Effector CD8-positive, alpha-beta T cell (primary cell): ENCODE measurements at places on chromosomes 6 and 20.

DNA sequence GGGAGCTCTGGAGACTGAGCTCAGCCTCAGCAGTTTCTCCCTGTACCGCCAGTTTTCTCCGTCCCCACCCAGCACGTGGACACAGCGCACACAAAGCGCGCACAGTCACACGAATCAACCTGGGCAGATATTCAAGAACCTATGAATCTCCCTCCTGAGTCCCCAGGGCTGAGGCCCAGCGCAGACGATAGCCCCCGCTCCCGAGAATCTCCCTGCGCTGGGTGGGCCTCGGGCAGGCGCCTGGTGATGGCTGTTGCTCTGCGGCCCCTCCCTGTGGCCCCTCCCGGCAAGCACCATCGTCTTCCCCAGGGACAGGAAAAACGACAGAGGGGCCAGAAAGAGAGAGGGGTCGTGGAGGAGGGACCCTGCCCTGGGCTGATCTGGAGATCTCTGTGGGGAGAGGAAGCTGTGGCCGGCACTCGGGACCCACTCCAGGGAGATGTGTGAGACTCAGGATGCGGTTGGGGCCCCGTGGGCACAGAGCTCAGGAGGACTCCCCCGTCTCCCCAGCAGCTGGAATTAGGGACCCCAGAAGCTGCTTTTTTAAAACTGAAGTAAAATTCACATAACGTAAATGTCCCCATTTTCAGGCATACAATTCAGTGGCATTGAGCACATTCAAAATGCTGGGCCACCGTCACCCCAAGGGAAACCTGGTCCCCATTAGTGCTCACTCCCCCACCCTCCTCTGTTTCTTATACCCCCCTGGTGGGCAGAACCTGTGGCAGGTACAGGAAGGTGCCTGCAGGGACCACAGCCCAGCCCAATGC lies 330.8 kb downstream of the TAF4 start:
- DNase-seq, result no peak

DNA sequence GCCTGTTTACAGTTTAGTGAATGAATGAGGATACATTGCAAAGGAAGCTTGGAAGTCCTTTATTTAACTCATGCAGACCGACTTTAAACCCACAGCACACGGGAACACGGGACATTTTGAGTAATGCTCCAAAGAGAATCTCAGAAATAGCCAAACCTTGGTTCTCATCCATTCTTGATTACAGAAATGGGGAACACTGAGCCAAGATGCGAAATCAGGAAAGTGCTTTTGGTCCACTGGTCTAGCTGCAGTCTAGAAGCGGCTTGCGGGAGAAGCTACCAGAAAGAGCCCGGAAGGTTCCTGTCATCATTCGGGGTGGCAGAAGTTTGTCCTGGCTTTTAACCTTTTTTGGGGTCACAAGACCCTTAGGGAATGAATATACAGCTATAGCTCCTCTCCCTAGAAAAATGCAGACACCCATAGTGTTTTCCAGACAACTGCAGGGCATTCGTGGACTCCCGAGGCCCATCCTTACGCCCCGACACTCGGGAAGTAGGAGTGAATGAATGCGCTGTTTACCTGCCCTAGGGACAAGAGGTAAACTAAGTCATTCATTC lies 475 bp upstream of the TMEM181 start:
- DNase-seq, result no peak

DNA sequence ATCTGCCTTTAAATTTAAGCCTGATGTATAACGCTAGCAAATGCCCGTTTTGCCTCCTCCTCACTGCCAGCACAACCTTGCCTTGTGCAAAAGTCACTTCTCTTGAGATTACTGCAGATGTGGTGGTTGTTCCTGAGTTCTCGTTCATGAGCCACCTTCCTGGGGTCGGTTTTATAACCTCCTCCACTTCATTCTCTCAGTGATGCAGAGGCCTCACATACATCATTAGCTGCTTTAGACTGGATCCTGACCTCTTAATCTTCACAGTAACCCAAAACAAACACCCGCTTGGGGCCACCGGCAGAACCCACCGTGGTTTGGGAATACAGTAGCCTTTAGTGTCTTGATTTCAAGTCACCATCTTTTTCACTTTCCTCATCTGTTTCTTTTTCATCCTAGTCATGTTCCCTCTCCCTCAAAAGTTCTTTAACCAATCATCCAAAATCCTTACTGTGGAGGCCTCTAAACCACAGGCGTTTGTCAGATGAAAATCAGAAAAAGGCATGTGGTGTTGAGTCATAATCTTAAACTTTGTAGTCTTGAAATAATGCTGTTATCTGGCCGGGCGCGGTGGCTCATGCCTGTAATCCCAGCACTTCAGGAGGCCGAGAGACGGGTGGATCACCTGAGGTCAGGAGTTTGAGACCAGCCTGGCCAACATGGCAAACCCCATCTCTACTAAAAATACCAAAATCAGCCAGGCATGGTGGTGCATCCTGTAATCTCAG lies 430.3 kb upstream of the SOX4 start:
- DNase-seq, result no peak

- no peak for DNase-seq
Observed at GRCh38 chr6:157245436-157245835, 77.9 kb downstream of the TMEM242 start.

DNA sequence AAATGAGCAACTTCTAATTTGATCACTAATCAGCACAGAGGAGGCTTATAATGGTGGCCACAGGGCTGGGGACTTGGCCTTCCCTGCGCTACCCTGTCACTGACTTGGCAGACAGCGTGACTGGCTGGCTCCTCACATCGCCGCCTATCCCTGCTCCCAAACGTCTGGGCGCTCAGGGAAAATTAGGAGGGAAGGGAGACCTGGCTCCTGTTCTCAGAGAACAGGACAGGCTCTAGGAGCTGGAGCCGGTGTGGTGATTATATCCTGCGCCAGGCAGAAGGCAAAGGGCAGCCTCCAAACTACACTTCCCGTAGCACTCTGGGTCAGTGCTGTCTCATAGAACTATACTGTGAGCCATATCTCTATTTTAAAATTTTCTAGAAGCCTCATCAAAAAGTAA lies 53.4 kb downstream of the VEGFA start:
- no peak for DNase-seq

- no peak for DNase-seq
Observed at GRCh38 chr6:170532867-170533488, 20.1 kb downstream of the PSMB1 start.

DNA sequence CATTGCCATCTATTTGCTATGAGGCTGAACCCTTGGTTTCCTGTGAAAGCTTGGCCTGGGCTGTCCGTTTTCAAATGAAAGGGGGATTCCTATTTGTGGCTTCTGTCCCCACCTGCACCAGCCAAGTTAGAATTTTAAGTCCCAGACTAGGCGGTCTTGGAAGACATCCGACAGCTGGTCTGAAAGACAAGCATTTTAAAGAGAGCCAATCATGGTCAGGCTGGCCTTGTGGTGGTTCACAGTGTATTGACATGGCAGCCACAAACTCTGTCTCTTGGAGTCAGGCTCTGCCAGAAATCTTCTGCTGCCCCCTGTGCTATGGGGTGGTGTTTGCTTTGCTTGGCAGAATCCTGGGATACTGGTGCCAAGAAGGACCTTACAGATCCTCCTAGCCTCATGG lies 319.2 kb upstream of the MOCS1 start:
- no peak for DNase-seq

- DNase-seq, result no peak
Observed at GRCh38 chr20:51258582-51259165, 235.8 kb upstream of the KCNG1 start.

DNA sequence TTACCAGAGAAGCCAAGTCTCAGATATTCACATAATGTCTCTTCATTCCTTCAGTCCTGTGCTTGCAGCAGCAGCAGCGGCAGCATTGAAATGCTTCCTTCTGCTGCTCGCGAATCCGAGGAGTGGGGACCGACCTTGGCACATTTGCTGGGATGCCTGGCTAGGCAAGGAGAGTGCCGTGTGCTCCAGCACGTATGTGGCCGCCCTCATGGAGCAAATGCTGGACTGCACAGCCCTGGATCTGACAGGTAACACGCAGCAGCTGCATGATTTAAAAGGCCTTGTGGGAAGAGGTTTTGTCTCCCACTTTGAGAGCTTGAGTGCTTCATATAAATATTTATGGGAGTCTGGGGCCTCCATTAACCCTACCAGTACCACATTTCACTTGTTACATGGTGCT lies 9.9 kb downstream of the MAFB start:
- DNase-seq, result no peak

- DNase-seq, result no peak
Observed at GRCh38 chr6:22647719-22648118, 78.4 kb downstream of the HDGFL1 start.

DNA sequence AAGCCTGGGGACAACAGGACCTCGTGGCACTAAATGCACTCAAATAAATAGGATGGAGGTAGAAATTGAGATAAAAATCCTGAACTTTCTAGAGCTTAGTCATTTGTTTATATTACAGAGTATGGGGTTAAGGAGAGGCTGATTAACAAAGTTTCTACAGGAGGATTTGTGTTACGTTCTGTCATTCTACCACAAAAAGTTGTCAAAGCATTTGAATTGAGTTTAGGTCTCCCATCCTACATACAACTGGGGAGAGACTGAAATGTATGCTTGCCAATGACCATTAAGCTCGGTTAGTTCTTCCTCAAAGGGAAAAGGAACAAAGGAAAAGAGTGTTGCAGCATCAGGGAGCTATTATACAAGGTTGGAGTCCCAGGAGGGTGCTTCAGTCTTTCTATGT lies 597.9 kb downstream of the COL12A1 start:
- no peak for DNase-seq

DNA sequence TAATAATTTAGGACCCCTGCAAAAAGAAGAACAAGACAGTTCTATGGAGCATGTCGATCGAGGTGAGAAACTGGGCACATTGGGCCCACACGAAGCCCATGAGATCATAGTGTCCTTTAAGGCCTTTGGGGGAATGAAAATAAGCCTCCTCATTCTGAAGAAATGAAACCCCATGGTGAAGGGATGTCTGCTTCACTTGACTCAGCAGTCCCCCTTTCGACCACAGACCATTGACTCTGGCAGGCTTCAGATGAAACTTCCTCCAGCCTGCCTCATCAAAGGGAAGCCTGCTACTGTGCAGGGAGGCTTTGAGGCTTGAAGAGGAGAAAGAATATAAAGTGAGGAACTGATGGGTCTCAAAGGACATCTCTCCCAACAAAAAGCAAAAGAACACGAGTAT lies 144.2 kb upstream of the FBXL4 start:
- no peak for DNase-seq

DNA sequence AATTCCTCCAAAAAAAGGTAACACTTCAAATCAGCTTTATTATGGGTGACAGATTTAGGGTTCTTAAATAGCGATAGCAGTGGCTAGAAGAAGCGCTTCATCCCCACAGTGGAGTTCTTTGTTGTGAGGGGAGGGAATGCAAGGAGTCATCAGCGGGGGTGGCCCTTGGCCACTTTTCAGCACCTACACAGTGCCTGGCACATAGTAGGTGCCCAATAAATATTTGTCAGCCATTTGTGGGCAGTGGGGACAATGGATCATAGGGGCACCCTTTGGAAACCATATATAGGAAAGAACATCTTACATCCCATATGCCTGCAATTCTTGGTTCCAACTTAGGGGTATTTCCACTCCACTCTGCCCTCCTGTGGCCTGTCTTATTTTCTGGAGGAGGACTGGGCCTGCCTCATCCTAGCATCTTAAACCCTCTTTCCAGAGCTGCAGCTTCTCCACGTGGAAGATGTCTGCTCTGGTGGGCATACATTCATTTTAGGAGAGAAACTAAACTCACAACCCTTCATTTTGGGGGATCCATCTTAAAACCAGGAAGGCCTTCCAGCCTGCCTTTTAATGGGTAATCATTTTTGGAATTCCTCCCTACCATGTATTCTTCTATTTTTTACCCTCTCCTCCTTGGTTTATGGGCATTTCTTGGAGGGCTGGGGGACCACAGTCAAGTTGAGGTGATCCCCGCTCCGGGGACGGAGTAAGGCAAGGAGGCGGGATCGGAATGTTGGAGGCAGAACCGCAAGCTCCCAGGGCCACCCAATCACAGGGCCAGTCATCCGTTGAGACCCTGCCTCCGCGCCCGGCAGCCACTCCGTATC lies 2.6 kb upstream of the GPSM3 start:
- no peak for DNase-seq

- DNase-seq, result no peak
Observed at GRCh38 chr20:48889140-48889790, 32.2 kb upstream of the ARFGEF2 start.

DNA sequence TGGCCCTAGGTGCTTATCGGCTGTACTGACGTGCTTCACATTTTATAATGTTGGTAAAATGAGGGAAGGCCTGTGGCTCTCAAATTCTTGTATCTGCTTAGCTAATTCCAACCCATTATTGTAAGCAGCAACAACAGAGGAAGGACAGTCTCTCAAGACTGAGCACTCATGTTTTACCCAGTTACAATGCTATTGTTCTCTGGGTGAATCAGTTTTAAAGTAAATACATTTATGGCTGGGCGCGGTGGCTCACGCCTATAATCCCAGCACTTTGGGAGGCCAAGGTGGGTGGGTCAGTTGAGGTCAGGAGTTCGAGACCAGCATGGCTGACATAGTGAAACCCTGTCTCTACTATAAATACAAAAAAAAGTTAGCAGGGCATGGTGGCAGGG lies 194.6 kb downstream of the PRKN start:
- no peak for DNase-seq

- DNase-seq, result no peak
Observed at GRCh38 chr6:55017555-55018300, 156.6 kb upstream of the HCRTR2 start.

- no peak for DNase-seq
Observed at GRCh38 chr6:356828-357251, 34.7 kb upstream of the IRF4 start.

GRCh38 chr6:150310539-150310938 lies 58.3 kb upstream of the IYD start:
- no peak for DNase-seq

GRCh38 chr6:128508588-128509296 lies 11.7 kb downstream of the PTPRK start:
- DNase-seq, result no peak

DNA sequence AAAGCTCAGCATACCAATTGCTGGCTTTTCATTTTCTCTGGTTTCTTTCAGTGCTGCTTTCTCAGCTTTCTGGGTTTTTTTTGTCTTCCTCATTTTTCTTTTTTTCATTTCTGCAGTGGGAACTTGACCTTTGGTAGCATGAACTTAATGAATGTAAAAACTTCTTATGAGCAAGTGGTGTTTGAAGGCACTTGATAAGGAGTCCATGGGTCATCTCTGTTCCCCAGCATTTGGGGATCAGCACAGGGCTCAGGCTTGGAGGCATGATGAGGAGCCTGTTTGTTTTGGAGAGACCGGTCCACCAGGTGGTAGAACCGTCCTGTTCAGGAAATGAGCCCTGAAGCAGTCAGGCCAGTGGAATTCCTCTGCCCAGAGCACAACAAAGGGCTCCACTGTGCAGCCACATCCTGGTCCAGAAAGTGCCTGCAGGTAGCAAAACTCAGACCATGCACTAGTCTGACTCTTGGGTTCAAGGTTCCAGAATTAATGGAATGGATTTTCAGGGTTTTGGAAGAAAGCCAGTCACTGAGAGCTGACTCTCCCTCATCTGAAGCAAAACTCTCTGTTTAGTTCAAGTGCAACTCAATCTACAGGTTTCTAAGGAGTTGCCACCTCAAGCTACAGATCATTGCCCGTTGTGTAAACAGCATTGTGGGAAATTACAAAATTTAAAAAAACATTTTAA lies 52.3 kb upstream of the ADGRF1 start:
- DNase-seq, result no peak
